ENCODE measurements at places on chromosomes 3 and 15. TPM values are rescaled to one million over a fixed set of nuclear protein-coding genes. Genes with fewer than 3 reads are reported as not detected.

DNA sequence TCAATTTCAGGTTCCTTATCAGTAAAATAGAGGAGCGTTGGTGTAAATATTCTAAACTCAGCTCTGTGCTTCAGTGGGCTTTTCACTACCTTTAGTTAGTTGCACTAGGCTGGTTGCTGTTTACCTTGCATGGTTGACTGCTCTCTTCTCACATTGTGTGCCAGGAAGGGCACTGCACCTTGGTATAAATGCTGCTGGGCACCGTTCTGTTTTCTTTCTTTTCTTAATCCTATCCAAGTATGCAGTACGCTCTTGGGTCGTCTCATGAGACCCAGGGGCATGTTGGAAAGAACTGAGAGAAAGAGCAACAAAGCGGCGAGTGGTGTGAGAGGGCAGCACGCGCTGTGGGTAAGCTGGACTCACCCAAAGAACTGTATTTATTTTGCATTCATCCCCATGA is 22.4 kb downstream of the KCNMB2 start:
- no peak overlapping the region for H3K27ac ChIP-seq
- DNase-seq: no peak
- peaks cover 5% of the 10 kb centered on the region for H3K4me1 ChIP-seq
- no peaks in the 10 kb centered on the region for H3K27me3 ChIP-seq

The TMEM45A gene
- polyA plus RNA-seq: 0.22 TPM

- H3K4me1 ChIP-seq: no peaks in the 10 kb centered on the region
- no peak for DNase-seq
- no peak overlapping the region for H3K4me3 ChIP-seq
- H3K27ac ChIP-seq: no peak overlapping the region
- H3K36me3 ChIP-seq: no peaks in the 10 kb centered on the region
Measured at GRCh38 chr15:40263024-40263754, 19.7 kb downstream of the ANKRD63 start.

The C2CD4B gene
- not detected for polyA plus RNA-seq

DNA sequence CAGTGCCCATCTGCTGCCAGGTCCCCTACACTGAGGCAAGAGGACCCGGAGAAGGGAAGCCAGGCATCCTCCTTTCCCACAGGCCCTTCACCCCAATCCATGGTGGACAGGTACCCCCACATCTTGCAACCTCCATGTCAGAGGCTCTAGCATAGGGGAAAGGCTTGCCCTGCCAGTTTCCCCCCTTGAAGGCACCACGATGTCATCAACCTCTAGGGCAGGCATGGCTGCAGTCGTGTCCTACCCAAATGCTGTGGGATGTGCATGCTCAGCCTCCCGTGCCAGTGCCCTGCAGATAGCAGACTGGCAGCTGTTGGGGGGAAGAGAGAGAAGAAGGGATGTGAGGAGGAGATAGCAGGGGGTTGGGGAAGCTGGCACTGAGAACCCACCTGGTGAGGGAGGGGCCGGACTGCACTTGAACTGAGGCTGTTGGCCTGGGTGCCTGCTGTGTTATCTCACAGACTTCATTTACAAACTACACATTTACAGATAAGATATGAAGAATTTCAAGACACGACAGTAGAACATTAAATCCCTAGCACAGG is 197.5 kb downstream of the ADAMTS9 start:
- no peak overlapping the region for H3K4me3 ChIP-seq
- H3K4me1 ChIP-seq: no peaks in the 10 kb centered on the region
- no peak overlapping the region for H3K27ac ChIP-seq
- no peak for DNase-seq
- no peaks in the 10 kb centered on the region for H3K36me3 ChIP-seq
- peaks cover 5% of the 10 kb centered on the region for H3K27me3 ChIP-seq

The CGGBP1 gene
- polyA plus RNA-seq: 64.1 TPM
